ENCODE measurements at places on chromosomes 13 and 19.

GRCh38 chr13:66837246-66837645 is 392.9 kb downstream of the PCDH9 start:
- no peak for DNase-seq

DNA sequence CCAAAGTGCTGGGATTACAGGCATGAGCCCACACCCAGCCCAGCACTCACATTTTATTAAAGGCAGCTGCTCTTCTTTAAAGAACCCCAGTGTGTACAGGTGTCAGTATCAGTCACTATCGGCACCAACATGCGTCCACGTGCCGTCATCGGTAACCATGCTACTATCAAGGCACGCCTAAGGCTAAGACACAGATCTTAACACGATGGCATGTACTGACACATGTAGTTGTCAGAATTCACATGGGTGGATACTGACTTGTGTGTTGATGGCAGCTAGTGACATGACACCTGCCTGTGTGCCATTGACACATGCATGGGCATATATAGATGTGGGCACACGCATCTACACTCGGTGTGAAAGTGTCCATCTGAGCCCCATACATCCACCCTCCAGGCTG is 12.2 kb upstream of the HIF3A start:
- no peak for DNase-seq

- DNase-seq: no peak
These were observed 8.3 kb downstream of the FAM98C start for GRCh38 chr19:38411041-38411712.

DNA sequence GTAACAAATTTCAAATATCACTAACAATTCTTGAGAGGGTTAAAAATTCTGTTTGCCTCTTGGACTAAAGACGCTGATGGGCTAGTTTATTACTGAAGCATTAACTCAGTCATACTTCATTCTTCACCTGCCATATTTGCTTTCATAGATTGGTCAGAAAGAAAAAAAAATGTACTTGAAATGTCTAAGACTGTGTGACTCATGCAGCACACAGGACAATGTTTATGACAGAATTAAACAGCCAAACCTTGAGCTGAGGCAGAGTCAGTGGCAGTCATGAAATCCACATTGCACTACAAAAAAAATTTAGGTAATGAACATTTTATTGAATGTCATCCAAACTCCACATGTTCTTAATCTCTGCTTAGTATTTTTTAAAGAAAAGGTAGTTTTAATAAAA is 135.6 kb downstream of the PRR20E start:
- no peak for DNase-seq

GRCh38 chr19:45969676-45970075 is 4.0 kb downstream of the NOVA2 start:
- DNase-seq: no peak

GRCh38 chr13:89763005-89763404 is 1584.5 kb upstream of the MIR17HG start:
- no peak for DNase-seq

DNA sequence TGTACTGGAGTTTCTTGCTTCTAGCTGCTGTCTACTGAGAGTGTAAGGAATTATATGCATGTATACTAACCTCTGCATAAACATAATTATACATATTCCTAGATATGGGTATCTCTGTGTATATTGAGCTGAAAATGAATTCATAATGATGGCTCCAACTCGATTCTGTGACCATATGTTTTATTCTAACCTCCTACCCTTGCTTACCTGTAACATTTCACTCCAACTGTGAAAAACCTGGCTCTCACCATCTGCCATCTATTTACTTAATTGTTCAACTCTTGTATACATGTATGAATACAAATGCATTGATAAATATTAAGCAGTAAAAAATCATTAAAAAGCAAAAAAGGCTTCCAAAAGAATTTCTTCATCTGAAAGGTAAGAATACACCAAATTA is 1729.5 kb upstream of the SPRY2 start:
- no peak for DNase-seq

- DNase-seq: no peak
These were observed 769.1 kb downstream of the PCDH9 start for GRCh38 chr13:66461021-66461420.

DNA sequence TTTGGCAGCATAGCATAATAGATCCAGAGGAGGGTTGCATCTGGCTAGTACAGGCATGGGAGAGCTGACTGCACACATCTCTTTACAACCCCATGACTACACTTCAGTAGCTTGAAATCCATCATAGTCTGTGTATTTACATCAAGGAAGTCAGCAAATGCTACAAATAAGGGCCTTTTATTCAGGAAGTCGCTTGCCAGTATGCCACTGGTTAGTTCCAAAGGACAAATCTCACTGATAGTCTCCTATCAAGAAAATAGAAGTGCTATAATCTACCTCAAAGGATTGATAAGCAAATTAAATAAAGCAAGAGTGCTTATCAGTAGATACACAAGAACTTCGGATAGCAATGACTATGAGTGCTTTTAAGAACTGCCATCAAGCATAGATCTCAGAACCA is 112.7 kb downstream of the KLF12 start:
- DNase-seq: no peak

GRCh38 chr13:111654531-111654930 is 334.1 kb downstream of the TEX29 start:
- no peak for DNase-seq

GRCh38 chr13:91491980-91492379 is 93.6 kb downstream of the GPC5 start:
- DNase-seq: no peak

DNA sequence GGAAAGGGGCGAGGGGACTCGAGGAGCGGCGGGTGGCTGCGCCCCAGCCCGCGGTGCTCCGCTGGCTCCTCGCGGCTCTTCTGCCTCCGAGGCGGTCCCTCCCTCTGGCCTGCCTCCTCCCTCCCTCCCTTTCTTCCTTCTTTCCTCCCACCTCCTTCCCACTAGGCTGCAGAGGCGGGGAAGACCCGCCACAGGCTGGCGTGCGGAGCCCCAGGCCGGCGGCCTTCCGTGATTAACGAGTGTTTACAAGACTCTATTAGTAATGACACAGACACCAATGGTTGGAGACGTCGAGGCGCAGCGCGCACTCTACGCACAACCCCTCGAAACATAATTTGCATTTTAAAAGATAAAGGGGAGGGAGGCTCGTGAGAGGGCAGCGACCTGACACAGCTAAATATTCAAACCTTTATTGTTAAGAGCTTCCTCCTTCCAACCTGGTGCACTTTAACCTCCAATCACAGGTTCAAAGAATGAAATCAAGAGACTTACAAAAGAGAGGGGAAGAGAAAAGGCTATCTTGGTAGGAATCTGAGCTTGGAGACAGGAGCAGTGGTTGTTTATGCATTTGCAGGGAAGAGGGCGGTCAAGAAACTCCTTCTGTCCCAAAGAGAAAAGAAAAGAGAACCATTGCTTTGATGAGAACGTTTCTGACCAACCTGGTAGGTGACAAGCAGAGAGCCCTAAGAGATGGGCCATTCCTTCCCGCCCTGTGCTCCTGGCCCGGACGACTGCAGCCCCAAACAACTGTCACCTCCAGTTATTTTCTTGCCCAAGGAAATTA is at the start of gene CDX2:
CDX2 (minus strand) TSS at position 234 of the 784 bp plus-strand sequence. CDS start 309 bp downstream, outside the sequence.
- no peak for DNase-seq

DNA sequence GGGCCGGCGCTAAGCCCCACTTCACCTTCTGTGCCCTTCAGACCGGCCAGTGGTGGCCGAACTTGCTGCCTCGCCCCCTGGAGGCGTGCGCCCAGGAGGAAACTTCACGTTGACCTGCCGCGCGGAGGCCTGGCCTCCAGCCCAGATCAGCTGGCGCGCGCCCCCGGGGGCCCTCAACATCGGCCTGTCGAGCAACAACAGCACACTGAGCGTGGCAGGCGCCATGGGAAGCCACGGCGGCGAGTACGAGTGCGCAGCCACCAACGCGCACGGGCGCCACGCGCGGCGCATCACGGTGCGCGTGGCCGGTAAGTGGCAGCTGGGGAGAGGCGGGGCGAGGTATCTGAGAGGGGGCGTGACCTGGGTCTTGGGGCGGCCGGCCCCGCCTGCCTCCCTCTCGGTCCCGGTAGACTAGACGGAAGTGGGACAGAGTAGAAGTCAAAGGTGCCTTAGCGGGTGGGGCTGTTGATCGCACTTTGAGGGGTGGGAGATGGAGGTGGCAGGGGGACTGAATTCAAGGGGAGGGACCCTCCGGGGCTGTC is 5.6 kb downstream of the ICAM5 start:
- DNase-seq: no peak

DNA sequence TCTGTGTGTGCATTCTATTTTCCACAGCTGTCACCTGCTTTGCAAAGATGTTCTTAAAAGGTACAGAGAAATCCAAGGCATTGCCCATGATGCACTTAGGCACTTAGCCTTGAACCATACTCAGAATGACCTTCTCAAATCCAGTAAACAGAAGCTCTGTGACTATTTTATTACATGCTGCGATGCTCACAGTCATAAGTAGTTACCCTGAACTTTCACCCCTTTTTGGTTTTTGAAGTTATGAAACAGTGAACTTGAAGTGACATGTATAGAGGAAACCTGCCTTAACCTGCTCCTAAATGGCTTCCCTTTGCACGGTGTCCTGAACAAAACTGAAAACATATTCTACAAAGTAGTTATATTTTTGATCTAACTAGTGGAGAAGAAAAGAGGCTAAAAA is 100.4 kb downstream of the SLC10A2 start:
- no peak for DNase-seq

DNA sequence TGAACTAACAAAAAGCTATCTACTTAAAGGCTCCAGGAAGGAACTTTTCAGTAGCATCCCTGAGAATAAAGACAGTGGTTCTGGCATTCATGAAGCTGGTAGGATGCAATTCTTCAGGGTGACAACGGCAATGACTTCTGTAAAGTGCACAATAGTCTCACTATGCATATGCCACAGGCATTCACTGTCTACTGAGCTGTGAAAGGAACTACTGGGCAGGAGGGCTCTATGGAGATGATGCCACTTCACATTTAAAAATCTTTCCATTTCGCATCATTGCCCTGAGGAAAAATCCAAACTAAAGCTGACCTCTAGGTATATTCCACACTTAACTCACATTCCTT is 2020.6 kb upstream of the PCDH20 start:
- no peak for DNase-seq

- DNase-seq: no peak
These were observed 135.3 kb downstream of the SOX1 start for GRCh38 chr13:112202266-112202665.

DNA sequence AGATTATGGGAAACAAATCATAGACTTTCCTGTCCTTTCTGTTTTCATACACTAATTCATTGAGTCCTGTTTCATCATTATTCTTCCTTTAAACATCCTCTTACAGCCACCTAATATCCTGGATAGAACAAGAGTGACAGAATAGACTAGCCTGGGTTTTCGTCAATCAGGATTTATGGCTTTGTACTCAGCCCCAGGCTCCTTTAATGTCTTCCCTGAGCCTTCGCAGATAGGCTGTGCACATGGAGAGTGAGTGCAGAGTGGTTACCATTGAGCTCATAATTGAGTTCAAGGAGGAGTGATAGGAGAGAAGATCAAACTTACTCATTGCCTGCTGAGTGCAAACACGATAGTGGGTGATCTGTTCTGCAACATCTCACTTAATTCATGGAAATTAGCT is 304.9 kb downstream of the TDRD3 start:
- no peak for DNase-seq

DNA sequence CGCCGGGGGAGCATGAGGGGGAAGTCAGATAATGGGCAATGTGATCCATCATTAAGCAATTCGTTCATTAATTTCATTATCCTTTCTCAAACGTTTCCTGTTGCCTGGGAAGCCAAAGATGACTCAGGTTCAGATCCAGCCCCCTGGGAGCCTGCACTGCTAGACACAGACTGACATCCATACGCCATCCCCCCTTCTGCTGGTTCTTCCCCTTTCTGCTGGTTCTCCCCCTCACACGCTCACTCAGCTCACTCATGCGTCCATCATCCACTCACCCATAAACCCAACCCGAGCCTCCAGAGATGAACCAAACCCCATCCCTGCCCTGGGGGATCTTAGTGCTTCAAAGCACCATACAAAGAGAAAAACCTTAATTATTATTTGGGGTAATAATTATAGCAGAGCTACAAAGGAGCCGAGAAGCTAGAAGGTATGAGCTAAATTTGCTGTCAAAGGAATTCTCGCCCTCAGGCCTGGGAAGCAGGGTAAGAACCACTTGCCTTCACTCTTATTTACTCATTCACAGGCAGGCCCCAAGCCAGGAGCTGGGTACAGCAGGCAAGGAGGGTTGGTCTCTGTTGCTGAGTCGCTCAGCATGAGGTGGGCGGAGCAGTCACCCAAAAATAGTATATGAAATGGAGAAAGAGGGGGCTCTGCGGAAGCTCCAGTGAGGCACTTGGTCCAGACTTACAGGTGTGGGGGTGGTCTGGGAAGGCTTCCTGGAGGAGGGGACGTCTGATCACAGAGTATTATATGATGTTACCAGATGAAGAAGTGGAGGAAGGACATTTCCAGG is 7.0 kb upstream of the ZNF444 start:
- DNase-seq: no peak
